ENCODE measurements at places on chromosomes 16 and 17.

- no peak for DNase-seq
Observed at GRCh38 chr16:86665319-86665675, 86.9 kb downstream of the FOXL1 start.

GRCh38 chr17:33218698-33219601 is 74.1 kb downstream of the ASIC2 start:
- DNase-seq, result no peak

DNA sequence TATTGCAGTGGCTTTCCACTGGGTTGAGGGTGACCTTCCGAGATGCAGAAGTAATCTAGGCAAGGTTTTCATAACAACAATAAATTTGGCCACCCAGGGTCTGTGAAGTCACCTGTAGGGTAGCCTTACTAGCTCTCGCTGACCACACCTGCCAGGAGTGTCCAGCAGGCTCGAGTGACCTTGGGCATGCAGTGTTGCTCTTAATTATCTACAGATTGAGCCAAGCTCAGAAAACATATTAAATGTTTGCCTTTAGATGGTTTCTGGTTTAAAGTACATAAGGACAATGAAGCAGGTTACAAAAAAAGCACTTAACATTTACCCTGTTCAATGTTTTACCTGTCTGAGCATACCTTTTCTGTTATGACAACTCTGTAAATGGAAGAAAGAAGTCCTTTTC is 1.8 kb downstream of the TBC1D24 start:
- no peak for DNase-seq

GRCh38 chr17:77106874-77107358 is 33.9 kb upstream of the SEC14L1 start:
- peak; percentile 63 for DNase-seq

DNA sequence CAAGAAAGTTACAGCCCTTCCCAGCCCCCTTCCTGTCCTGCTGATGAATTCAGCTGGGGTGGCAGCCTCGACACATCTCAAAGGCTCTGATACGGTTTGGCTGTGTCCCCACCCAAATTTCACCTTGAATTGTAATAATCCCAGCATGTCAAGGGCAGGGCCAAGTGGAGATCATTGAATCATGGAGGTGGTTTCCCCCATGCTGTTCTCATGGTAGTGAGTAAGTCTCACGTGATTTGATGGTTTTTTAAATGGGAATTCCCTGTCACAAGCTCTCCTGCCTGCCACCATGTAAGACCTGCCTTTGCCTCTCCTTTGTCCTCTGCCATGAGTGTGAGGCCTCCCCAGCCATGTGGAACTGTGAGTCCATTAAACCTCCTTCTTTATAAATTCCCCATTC is 163.2 kb upstream of the FOXF1 start:
- no peak for DNase-seq

DNA sequence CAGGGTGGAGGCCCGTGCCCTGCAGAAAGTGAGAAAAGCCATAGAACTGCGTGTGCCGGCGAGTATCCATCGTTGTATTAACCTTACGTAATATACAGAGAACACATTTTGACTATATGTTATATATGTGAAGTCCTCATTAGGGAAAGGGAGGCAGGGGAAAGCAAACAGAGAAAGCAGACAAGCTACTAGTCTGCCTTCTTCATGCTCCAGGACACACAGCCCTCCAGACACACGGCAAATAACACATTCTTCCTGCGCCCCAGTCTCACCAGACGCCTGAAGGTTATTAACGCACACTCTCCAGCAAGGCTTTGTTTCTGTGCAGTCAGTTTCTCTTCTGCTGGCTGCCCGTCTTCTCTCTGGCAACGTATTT is 28.8 kb downstream of the PRDM7 start:
- no peak for DNase-seq

- no peak for DNase-seq
Observed at GRCh38 chr16:27779641-27780164, 229.8 kb downstream of the KATNIP start.

DNA sequence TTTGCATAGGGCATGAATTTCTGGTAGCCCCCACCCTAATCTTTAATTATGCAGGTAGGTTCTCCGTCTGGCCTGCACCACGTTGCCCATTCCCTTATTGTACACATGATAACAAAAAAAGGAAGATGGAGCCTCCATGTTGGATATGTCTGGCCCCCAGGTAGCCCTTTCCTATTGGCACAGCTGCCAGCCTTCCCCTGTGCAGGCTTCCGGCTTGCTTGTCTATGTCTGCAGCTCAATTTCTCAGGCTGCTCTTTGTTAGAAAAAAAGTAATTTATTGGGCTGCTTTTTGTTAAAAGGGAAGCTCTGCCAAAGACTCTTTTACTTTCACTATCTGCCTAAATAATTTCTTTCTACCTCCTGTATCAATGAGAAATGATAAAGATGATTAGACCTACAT is 5.5 kb downstream of the OR1A1 start:
- no peak for DNase-seq

DNA sequence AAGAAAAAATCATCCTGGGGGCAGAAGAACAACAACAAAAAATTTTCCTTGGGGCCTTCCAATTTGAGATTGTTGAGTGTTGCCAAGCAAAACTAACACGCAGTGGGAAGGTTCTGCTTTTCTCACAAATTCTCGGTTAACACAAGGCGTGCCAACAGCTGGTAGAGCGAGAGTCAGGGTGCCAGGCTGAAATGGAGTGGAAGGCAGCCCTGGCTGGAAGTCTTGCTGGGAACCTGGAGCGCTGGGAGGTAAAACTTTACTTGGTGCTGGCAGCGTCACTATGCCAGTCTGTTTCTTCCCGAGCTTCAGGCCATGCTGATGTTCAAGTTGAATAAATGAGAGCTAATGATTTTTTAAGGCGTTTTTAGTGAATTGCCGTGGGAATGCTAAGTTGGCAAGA is 189.4 kb downstream of the WWOX start:
- DNase-seq, result no peak
